ENCODE measurements at places on chromosomes 5 and 9. TPM values are rescaled to one million over a fixed set of nuclear protein-coding genes. Genes with fewer than 3 reads are reported as not detected.

Gene LCN1
- total RNA-seq = not detected

GRCh38 chr9:121640076-121640475 lies 11.4 kb upstream of the DAB2IP start:
- DNase-seq = no peak

GRCh38 chr5:6058055-6058715 lies 320.2 kb downstream of the MED10 start:
- DNase-seq = no peak

Gene PHF24
- 0.12 TPM for total RNA-seq

DNA sequence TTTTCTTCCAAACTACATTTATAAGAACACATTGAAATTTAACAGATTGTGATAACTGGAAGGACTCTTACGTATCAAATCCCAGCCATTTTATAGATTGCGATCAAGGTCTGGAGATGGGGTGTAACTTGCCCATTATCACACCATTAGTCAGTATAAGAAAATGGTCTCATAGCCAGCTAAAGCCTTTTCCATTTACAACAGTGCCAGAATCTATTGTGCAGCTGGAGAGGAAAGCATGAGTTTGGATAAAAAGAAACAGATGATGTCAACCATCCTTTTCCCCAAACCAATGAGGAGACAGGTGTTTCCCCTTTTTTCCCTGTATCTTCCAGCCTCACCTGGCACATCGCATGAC lies 658.8 kb downstream of the ACTL7B start:
- no peak for DNase-seq

Gene CCDC152
- total RNA-seq = 2.7 TPM

Gene ANKRD18A
- total RNA-seq = 2.7 TPM

DNA sequence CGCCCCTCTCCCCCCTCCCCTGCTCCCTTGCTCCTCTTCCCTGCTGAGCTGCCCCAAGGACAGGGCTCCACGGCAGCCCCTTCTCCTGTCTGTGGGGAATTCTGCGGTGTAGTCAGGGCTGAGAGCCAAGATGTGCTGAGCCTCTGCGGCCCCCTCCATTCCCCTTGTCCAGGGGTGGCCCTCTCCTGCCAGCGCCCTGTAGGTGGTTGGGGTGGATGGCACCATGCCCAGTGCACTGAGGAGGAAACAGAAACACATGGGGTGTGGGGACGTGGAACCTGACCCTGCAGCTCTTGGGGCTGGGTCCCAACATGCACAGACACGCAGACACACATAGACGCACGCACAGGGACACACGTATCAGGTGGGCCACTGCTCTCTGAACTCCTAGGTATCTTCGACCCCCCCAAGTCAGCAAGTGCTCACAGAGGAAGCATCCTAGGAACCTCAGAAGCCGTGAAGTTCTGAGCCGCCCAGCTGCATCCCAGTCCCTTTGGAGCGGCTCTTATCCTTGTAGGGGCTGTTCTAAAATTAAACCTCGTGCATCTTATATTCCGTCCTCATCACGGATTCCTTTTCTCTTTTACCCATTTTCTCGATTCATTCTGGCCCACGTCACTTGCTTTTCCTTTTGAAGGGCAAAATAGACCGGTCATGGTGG lies 64.8 kb downstream of the HMCN2 start:
- DNase-seq = no peak

Gene IL3
- not detected for total RNA-seq

GRCh38 chr5:151225475-151225874 lies 1.6 kb upstream of the CCDC69 start:
- no peak for DNase-seq

Gene PRRT1B
- not detected for total RNA-seq

Gene AUH
- total RNA-seq = 13.8 TPM

GRCh38 chr9:26324786-26325443 lies 567.7 kb downstream of the CAAP1 start:
- DNase-seq = no peak

DNA sequence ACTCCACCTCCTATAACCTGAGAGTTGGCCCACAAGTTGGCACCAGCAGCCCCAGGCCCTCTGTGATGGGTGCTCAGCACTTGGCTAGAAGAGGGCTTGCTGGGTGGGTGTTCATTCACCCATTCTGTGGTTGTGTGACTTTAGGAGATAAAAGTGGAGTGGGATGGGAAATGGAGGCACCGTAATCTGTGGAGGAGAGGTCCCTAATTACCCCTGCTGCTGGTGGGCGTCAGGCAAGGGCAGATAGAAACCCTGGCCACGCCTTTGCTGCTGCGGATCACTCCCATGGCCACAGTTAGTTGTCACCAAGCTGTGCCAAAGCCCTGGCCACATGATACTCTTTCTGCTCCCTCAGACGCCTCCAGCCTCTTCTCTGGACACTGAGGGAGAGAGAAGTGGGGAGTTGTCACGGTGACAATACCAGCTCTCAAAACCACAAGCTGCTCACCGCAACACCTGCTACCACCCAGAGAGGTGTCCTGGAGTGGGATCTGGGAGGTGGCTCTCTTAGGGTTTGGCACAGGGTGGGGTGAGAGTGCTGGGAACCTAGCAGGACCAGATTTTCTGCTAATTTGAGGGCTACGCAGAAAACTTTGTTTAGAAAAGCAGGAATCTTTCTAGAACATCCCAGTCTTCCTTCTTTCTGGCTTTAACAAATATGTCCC lies 12.0 kb upstream of the NEUROG1 start:
- no peak for DNase-seq

GRCh38 chr5:140027807-140028206 lies 15.3 kb downstream of the NRG2 start:
- no peak for DNase-seq

GRCh38 chr5:84249918-84250630 lies 134.6 kb downstream of the EDIL3 start:
- no peak for DNase-seq

DNA sequence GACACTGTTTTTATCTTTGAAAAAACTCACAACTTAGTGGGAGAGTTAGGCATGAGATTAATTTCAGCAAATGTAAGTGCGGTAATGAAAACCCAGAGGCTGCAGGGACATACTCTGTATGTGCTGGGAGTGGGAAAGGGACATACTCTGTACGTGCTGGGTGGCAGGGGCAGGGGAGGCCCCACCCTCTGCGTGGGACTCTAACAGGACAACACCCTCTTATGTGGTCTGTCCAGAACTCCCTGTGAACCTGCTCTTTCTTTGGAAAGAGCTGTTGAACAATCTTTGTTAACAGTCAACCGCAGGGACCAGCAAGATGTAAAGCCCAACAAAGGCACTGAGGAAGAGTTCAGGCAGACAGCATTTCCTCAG lies 2.4 kb downstream of the MLANA start:
- no peak for DNase-seq

DNA sequence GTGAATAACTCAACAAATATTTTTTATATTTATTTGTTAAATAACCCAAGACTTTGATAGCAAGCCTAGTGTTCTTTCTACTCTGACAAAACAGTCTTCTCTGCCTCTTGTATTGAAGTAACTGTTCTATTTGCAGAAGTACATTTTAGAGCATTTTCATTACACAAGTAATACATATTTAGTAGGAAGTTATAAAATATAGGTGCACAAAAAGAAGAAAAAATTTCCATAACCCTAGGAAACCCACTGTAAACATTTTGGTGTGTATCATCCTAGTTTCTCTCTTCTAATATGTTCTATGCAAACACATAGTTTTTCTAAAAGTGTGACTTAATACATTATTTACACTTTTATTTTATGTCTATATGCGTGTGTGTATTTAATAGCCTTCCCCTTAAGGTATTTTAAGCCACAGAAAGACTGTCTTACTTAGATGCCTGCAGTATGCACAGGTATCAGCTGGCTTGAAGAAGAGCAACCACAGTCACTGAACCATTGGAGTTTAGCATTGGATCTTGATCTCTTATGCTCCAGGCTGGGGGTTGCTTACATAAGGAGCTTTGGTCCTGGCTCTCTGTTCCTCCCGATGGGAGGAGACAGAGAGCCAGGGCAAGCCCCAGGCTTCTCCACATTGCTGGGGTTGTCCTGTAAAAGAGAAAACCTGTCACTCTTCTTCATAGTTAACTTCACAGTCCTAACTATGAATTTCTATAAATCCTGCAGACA lies 3.8 kb downstream of the SELENOP start:
- no peak for DNase-seq

DNA sequence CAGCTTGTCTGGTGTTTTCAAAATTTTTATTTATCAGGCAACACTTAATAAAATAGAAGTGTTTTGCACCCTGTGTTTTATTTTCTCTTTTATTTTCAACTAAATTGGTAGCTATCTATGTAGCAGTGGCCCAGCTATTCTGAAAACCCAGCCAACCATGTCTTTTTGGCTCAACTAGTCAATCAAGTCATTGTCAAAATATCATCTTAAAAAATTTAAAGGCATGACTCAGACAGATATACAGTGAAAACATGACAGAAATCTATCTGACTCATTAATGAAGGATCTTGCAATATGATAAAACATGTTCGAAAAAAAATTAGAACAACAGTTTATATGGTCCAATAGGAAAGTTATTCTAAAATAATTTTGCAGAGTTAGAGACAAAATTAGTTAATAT lies 75.1 kb downstream of the HSD17B4 start:
- DNase-seq = no peak

- DNase-seq = no peak
Measured at GRCh38 chr9:121839726-121840500, 188.5 kb downstream of the DAB2IP start.

Gene AQP3
- 0.65 TPM for total RNA-seq

Gene SOWAHA
- 0.22 TPM for total RNA-seq

Gene SLC34A1
- not detected for total RNA-seq

GRCh38 chr9:14961372-14962068 lies 51.3 kb upstream of the FREM1 start:
- DNase-seq = peak; percentile 16

Gene NSD1
- total RNA-seq = 27.2 TPM

DNA sequence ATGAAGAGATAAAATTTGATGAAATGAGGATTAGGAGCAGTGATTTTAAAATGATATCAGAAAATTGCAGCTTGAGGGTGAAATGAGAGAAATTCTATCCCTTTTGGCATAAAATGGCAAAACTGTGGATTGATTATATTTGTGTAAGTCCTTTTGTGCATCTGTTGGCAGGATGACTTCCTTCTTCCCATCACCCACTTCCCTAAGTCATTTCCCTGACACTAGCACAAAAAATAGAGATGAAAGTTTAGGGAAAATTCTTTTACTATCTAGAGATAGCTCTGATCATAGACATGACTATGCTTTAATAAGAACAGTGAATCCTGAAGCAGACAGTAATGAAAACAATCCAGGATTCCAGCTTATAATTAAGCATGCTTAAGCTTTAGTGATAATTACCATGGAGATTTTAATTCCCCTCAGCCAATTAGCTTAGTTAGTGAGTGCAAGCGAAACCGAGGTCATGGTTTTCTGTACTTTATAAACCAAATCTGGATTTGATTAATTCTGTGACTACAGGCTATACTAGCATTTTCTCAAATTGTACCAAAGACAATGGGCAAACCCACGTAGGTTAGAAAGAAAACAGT lies 163.6 kb upstream of the TARS1 start:
- no peak for DNase-seq

DNA sequence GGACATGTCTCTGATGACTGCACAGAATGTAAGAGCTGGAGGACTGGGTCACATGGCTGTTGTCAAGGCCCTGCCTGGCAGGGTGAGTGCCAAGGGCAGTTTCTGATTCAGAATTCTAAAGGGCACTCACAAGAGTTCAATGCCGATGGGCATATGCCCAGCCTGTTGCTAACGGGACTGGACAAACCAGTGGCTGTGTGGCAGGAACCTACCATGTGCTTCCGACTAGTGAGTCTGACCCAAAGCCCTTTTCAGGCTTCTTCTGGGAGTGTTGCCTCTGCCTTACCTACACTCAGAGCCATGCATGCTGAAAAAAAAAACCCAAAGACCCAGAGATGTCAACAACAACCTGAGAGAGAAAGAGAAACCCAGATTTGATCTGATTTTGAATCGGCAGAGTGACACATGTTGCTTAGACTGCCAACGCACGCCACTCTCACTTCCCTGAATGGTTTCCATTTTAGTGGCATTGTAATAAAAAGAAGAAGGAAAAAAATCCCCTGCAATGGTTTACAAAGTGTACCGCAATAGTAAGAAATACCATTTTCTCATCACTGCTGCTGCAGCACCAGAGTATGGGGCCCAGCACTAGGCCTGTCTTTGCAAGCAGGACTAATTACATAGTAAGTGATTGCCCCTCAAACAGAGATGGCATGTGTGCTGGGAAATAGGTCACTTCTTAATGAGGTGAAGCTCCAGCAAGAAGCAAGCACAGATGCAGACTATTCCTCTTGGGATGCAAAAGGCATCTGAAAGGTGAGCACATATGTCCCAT lies 194.3 kb downstream of the PALM2AKAP2 start:
- DNase-seq = no peak

- no peak for DNase-seq
Measured at GRCh38 chr5:140345919-140346347, 470 bp downstream of the HBEGF start.

Gene SPATA24
- 5.3 TPM for total RNA-seq

- DNase-seq = no peak
Measured at GRCh38 chr5:69374911-69375446, 5.4 kb downstream of the RAD17 start.

- DNase-seq = no peak
Measured at GRCh38 chr9:16294133-16294770, 576.2 kb downstream of the BNC2 start.

DNA sequence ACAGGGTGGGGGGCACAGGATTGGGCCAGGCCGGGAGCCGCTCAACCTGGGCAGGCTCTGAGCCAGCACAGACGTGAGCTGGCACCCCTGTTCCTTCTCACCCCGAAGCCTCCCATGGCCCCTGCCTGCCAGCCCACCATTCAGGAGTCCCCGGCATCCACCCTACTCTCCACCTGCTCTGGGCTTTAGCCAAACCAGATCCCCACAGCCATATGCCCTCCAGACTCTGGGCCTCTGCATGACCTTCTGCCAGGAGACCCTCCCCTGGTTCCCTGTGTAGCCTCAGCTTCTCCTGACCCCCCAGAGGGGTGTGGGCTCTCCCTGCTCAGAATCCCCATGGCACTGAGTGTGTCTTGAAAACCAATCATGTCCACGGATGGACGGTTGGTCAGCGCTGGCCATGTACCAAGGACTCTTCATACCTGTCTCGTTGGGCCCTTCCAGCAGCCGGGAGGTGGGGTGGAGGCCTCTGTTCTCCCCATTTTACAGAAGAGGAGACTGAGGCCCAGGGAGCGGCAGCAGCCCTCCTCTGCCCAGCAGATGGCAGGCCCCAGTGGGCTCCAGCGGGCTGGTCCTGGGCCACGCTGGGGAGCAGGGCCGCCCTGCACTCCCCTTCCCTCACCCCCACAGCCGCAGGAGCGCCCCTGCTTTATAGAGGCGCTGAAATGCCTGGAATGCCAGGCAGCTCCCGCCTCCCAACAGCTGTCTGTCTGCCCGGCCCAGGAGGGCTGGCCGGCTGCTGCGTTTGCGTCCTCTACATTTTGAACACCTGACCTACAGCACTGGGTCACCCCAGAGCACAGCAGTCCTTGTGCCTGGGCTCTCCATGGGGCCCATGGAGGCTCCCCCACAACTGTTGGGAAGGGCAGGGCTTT lies 3.5 kb upstream of the MYMK start:
- no peak for DNase-seq
